Stimulated activated CD4-positive, alpha-beta T cell treated with anti-CD3 and anti-CD28 coated beads, Interleukin-1b, Interleukin-23, amount 100 ng/mL, for 1 hour (primary cell): ENCODE measurements at places on chromosomes 5 and 9.

DNA sequence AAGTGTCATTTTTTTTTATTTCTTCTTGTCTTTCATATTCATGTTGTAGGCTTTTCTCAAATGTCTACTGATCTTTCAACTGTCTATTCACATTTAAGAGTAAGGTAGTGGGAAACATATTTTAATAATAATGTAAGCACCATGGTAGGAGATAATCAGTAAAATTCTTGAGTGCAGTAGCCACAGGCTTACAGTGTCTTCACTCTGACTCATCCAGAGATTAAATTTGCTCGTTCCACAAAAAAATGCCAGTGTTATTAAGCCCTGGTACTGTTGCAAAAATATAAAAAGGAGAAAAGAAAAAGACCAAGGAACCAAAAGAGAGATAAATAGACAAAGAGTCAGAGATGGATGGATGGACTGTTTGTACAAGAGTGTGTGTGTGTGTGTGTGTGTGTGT, 43.0 kb downstream of the PARP8 start:
- no peak for DNase-seq

- DNase-seq: no peak
These were observed 28.1 kb downstream of the TLX3 start for GRCh38 chr5:171337210-171337569.

DNA sequence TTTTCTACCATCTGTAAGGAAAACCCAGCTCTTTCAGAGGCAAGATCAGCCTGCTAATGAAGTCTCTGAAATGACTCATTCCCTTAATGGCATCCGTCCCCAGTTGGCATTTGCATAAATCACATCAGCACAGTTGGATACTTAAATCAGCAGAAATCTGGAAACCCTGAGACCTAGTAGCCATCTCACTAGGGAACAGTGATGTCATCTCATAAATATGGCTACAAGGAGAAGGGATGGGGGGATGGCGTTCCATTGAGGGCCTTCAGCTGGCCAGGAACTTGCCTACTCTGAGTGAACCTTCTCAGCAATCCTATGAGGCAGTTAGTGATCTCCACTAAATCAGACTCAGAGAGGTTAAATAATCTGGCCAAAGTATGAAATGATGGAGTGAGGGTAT, 81.8 kb downstream of the CMYA5 start:
- no peak for DNase-seq

DNA sequence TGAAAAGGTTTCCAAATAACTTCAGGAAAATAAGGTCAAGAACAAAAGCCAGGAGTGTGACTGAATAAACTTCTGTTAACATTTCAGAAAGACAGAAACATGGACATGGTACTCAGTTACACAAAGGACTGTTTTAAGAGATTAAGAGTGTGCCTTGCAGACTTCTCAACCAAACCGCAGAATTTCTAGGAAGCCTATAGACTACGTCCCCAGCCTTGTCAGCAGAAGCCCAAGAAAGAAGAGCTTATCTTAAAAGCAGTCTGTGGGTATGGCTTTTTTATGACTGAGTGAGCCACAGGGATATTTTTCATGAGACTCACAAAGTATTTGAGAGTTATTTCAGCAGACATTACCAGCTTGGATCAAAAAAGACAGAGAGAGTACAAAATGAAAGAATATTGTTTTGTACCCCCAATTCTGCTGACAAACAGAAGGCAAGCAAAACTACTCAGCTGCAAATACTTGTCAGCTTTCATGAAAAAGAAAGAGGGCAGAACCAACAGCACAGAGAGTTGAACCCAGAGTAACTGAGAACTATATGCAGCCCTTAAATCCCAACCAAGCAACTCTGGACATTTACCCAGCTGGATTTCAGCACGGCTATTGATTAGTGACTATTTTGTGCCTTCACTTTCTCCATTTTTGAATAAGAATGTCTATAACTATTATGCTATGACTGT, 711.0 kb upstream of the CTNND2 start:
- DNase-seq: no peak

- no peak for DNase-seq
These were observed 43.7 kb upstream of the SHOC1 start for GRCh38 chr9:111838439-111838838.

DNA sequence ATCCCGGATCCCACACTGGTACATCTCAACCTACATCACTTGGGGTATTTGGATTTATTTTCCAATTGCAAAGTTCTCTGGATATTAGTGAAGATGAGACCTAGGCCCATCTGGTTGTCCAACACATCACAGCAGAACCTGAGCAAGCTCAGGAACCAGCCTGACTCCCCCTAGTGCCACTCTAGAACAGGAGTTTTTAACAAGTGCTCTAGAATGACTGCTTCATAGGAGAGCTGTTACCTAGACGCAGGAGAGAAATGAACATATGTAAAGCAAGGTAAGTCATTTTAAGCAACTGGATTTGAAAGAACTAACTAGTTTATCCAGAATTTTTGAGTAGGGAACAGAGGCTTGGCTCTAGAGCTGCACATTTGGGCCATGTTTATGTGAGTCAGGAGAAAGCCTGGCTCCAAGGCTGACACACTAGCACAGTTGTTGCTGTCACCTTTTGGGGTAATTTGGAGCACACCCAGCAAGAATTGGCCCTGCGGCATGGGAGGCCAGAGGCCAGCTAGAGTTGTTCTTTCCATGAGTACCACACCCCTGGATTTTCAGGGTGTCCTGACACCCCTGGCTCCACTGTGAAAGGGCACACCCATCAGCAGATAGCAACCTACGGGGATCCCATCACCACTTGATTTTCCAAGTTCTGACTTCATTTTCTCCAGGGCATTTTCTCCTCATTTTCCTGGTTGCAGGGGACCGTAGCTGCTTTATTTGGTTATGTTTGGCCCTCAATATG, 110.9 kb upstream of the LPAR1 start:
- no peak for DNase-seq

DNA sequence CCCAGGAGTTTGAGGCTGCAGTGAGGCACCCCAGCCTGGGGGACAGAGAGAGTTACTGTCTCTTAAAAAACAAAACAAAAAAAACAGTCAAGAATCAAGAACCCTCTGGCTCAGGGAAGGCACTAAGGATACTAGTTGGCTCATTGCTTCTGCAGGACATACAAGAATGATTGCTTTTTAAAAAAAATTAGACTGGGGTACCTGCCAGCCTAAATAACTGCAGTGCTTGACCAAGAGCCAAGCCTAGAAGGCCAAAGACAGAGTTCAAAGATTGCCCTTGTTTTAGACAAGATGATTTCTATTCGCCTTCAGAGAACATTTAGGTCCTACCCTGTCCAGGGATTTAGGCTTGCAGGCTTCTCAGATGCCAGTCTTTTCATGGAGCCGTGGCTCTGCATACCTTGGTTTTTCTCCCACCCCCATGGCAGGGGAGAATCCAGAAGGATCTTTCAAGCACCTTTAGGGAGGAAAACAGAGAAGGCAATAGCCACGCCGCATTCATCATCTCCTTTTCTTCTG, 93.7 kb upstream of the IL6ST start:
- DNase-seq: no peak

DNA sequence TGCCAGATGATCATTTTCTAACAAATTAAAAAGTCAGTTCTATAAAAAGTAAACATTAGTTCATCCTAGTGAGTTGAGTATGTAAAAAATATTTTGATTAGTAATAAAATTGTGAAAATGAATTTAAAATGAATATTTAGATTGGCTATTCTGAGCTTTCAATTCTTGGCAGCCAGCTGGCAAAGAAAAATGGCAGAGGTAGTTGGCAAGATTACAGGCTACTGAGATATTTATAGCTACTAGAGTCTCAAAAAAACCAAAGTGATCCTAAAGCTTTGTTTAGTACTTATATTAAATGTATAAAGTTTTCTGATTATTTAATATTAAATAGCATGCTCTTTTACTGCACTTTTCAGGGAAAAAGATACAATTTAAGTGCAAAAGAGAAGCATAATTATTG, 25.0 kb downstream of the SGTB start:
- DNase-seq: no peak

- no peak for DNase-seq
These were observed 58.6 kb upstream of the XPA start for GRCh38 chr9:97755618-97756267.

DNA sequence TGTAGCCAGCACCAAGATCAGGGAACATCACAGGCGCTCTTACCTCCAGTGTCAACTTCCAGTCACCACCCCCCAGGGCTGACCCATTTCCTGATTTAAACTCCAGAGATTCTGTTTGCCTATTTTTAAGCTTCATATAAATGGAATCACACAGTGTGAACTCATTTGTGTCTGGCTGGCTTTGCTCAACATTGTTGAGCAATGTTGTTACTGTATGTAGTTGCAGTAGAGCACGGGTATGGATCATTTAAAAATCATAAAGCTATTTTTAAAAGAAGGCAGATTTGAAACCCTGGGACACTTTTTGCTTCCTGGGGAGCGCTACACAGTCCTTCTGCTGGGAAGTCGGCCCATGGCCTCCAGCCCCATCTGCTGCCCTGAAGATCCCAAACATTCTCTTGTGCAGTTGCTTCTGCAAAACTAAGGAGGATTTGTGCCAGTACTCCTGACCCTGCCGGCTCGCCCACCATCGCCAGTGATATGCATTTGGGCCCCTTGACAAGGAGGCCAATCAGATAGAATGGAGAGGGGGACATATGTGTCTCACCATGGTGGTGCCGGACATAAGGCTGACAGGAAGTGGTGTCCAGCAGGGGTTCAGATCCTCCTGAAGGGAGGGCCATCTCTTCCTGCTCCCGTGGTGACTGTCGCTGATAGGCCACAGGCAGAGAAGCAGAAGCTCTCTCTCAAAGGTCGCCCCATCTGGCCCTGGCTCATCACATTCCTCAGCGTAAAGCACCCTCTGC, 13.3 kb downstream of the DCANP1 start:
- no peak for DNase-seq

GRCh38 chr9:19649336-19650041, 139.3 kb downstream of the SLC24A2 start:
- DNase-seq: no peak

DNA sequence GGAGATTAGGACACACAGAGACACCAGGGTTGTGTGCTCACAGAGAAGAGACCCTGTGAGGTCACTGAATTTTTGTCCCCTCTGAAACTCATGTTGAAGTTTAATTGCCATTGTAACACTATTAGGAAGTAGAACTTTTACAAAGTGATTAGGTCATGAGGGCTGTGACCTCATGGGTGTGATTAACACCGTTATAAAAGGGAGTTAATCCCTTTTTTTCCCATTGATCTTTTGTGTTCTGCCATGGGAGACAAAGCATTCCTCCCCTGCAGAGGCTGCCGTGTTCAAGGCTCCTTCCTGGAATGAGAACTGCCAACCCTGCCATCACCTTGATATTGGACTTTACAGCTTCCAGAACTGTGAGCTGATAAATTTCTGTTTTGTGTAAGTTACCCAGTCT, 221.0 kb downstream of the ADCY2 start:
- no peak for DNase-seq

DNA sequence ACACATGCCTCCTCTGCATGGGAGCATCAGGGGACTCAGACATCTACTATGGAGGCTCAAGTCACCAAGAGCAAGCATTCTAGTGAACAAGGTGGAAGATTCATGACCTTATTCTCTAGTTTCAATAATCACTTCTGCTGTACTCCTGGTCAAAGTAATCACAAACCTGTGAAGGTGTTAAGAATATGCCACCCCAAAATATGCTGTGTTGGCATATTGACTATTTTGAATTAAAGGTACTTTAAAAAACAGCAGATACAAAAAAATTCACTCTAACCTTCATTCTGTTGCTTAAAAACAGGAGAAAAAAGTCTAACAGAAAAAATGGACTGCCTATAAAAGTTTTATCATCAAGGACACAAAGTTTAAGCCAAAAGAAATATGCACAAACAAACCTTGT, 607.8 kb upstream of the TYRP1 start:
- DNase-seq: no peak

- DNase-seq: no peak
These were observed 84.5 kb downstream of the TTLL11 start for GRCh38 chr9:122008559-122008958.

DNA sequence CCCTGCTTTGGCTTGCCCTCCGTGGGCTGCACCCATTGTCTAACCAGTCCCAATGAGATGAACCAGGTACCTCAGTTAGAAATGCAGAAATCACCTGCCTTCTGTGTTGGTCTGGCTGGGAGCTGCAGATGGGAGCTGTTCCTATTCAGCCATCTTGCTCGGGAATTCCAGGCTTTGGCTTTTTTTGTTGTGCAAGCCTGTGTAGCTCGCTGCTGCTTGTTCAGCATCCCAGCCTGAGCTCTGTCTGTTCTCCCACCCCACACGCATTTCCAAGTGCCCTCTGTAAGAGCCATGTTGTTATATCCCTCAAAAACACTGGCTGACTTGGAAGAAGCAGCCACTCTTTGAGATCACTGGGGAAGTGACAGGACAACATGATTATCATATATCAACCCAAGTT, 101.6 kb upstream of the DPYSL3 start:
- DNase-seq: no peak

DNA sequence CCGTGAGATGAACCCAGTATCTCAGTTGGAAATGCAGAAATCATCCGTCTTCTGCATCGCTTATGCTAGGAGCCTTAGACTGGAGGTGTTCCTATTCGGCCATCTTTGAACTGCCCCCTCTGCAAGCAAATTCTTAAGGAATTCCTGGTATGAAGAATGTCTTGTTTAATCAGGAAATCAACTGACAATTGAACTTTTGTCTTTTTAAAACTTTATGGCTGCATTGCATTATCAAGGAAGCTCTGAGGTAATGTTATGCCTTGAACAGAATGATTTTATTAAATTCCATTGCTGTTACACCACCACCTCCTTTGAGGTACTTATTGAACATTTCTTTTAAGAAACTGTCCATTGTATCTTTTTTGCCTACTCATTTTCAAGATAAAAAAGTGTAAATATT, 1915.7 kb upstream of the CDH9 start:
- no peak for DNase-seq

DNA sequence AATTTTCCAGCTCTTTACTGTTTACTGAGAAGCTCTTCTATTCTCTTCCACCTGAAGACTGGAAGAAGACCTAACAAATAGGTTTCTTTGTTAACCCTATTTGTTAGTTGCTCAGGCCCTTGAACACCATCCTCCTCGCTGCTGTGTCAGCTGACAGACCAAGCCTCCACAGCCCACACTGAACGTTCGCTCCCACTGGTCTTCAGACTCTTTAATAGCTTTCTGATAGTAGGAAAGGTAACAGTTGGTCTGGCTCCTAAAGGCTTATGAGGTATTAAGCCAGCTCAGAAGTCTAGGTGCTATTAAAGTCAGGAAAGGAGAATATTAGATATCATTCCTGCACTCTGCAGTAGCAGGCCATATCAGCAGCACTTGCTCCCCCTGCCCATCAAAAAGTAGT, 23.3 kb upstream of the F2R start:
- no peak for DNase-seq

GRCh38 chr5:91706785-91707520, 323.8 kb upstream of the ARRDC3 start:
- no peak for DNase-seq

- DNase-seq: no peak
These were observed 351.7 kb downstream of the ZNF608 start for GRCh38 chr5:124394700-124395245.
